ENCODE measurements at places on chromosomes 5 and 9. TPM values are rescaled to one million over a fixed set of nuclear protein-coding genes. Genes with fewer than 3 reads are reported as not detected.

Gene CSF1R
- polyA plus RNA-seq, result 36.4 TPM

Gene ARHGAP26
- 12.4 TPM for polyA plus RNA-seq

Gene STING1
- 28.0 TPM for polyA plus RNA-seq

DNA sequence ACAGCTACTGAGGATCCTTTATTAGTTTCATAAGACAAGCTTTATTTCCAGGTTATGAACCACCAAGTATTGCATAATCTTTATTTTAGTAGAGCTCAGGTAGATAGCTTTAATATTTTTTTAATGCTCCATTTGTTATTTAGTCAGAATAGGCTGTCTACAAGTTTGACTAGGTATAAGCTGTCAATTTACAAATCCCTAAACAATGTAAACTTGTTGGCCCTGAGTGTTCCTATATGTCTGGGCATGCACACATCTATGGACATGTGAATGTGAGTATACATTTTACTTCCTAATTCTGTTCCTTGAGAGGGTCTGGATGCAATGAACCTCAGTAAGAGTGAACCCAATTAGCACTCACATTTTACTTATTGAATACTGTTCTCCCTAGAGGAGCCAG is 722.2 kb upstream of the PTPRD start:
- DNase-seq, result no peak

All from muscle of back (tissue), 13 donors.